Stimulated activated CD8-positive, alpha-beta memory T cell treated with anti-CD3 and anti-CD28 coated beads, Interleukin-15, amount 100 ng/mL, for 24 hours (primary cell): ENCODE measurements at places on chromosomes 3 and 15.

DNA sequence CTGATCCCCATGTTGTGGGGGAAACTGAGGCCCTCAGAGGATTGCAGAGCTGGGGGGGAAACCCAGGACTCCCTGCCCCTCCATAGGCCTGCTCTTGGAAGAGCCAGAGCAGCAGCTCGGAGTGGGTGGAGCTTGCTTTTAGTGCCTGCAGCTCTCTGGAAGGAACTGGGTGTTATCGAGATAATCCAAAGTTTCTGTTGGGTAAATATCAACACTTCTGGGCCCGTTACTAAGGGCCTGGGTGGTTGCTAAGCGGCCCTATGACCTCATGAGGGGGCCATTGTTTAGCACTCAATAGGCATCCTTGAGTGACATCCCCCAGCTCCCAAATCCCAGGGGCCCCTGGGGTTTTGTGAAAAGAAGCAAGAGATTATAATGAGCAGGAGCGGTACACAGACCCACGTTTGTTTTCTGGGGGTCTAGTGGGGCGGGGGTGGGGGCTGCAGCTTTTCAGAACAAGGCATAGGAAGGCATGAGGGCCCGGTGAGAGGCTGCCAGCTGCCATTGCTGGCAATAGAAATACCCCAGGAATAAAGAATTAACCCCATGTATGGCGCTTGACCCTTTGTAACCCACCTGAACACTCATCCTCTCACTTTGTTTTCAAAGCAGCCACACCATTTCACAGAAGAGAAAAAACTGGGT is 48.3 kb upstream of the ATP2B2 start:
- DNase-seq: no peak

GRCh38 chr3:16476636-16477035 is 36.9 kb downstream of the RFTN1 start:
- no peak for DNase-seq

DNA sequence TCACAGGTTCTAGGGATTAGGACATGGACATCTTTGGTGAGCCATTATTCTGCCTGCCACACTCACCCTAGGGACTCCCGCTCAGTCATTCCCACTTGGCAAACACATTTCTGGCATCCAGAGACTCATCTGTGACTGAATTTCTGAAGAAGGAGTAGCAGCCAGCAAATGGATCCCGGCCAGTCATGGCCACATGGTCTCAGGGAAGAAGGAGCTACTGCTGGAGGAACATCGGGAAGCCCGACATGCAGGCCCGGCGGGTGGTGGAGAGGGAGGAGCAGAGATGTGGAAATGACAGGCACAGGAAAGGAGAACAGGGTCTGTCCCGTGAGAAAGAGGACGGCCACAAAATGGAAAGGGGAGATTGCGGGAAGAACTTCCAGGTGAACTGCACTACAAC is 65.4 kb downstream of the SEMA5B start:
- no peak for DNase-seq

GRCh38 chr3:113148284-113148683 is 63.1 kb upstream of the BOC start:
- DNase-seq: no peak

- DNase-seq: no peak
Measured at GRCh38 chr15:37794947-37795346, 139.5 kb upstream of the TMCO5A start.

DNA sequence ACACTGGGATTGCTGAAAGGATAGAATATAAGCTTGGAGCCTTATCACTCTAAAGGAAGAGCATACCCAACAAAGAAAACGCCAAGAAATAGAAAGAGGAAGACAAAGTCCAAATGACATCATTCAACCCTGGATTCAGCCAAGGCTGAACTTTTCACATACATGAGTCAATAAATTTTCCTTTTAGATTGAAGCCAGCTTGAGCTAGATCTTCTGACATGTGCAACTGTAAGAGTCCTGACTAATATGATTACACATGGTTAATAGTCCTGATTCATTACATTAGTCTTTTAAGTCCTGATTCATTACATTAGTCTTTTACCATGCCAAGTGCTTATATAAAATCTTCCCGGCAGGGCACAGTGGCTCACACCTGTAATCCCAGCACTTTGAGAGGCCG is 13.6 kb upstream of the DENND6A start:
- DNase-seq: no peak

DNA sequence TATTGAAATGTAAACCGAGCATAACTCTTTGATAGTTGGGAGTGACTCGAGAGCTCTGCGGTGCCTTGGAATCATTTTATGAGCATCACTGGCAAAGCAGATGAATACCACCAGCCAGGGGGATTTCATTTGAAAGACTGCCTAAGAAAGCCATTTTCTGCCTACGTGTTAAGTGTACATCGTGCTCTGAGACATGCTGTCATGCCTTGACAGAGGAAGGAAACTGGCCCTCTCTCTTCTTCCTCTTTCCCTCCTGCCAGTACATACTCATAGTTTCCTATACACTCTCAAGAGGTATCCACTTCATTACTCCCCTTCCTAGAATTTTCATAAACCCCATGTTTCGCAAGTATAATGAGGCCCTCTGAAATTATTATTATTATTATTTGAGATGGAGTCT is 8.8 kb downstream of the BCL2A1 start:
- DNase-seq: no peak

- no peak for DNase-seq
Measured at GRCh38 chr15:95558131-95558530, 772.4 kb upstream of the NR2F2 start.

DNA sequence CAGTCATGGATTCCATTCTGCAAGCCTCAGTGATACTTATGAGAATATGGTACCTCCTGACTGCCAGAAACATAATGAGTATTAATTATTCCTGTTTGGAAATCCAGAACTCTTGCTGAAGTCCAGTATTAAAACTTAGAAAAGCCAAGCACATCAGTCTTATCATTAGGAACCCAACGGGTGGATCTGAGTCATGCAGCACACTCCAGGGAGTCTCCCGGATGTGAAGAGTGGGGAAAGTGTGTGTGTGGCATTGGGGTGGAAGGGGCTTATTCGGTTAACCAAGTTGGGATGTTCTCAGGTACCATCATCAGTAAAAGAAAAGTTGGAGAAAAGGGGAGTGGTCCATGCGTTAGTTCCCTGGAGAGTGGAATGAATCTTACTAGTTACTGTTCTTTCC is 181.1 kb downstream of the PLCL2 start:
- no peak for DNase-seq

- DNase-seq: no peak
Measured at GRCh38 chr15:47340571-47340920, 376.8 kb upstream of the SEMA6D start.

GRCh38 chr15:78308422-78309032 is 9.1 kb upstream of the SKIC8 start:
- peak; percentile 8 for DNase-seq

GRCh38 chr3:113252553-113252952 is 41.2 kb downstream of the BOC start:
- DNase-seq: no peak

- no peak for DNase-seq
Measured at GRCh38 chr3:155112661-155113389, 32.7 kb downstream of the MME start.

- DNase-seq: no peak
Measured at GRCh38 chr3:195748661-195749060, 27.9 kb downstream of the MUC20 start.

GRCh38 chr3:42247576-42248027 is 18.4 kb downstream of the CCK start:
- no peak for DNase-seq

- no peak for DNase-seq
Measured at GRCh38 chr15:101486696-101487459, 2.6 kb downstream of the PCSK6 start.

DNA sequence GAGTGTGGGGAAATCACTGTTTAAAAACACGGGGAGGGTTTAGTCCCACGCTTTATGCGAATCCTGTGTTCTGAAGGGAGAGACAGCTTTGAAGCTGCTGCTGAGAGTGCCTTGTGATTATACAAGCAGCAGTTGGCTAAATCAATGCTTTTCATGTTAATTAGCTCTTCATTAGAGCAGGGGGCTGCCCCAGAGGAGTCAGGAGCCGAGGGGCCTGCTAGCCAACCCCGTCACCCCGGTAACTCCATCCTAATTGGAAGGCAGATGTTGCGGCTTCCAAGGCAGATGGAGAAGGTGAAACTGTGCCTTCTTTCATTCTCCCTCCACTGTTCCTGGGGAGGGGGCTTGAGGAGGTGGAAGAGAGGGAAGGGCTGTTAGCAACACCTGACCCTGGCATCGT is 92.4 kb upstream of the ANKRD34C start:
- no peak for DNase-seq

DNA sequence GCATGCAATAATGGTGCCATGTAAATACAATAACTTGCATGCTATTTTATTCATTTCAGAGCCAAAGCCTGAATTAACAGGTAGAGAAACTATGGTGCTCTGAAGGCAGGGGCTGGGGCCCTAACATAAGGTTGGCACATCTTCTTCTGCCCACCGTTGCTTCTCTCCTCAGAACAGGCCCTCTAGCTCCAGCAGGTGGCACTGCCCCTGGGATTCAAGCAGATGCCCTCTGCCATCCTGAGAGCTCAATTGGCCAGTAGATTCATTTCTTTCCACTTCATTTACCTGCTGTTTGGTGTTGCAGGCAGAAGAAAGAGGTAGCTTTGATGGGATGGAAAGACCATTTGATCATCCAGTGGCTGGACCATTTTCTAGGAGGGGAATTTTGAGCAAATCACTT is 130.5 kb downstream of the FOXB1 start:
- no peak for DNase-seq

GRCh38 chr15:74197176-74197965 is 5.2 kb downstream of the STRA6 start:
- DNase-seq: no peak

DNA sequence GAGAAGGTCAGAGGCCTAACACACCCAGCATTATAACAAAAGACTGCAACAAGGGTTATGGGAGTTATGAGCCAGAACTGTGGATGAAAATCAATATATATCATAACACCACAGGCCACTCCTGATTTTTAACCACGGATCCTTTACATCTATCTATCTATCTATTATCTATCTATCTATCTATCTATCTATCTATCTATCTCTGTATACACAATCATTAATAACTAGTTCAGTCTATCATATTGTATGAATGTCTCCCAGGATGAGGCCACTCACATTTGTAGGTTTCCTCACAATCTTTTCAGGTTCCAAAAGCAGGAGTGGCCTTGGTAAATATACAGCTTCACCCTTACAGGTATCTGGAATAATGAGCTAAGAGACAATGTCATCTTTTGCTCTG is 94.2 kb downstream of the PDCD6IP start:
- no peak for DNase-seq

DNA sequence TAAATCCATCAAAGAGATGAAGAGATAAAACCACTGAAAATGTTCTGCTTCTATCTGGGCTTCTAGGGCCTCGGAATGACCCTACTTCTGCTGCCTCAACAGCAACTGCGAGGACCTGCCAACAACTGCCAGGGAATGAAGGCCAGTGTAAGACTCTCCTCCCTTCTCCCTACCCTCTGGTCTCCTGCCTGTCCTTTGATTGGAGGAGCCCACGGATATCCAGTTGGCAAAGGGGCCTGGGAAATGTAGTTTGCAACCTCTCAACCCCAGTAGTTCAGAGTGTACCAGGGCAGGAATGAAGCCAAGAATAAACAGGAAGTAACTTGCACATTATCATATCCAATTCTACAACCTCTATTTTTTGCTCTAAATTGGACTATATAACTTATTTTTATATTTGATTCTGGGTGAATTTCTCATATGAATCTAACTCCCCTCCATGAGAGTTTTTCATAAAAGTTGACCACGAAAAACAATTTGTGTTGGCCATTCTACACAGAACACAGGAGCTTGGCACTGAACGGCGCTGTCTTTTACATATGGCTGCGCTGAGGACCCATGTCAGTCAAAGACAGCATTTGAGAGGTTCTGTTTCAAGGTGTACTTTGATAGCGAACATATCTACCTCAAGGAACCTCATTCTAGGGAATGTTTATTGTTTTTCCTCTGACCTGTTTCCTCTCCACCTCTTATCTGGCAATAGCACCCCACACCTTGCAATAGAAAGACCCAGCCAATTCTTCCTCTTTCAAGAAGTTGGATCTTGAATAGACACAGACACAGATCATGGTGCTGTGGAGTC is 91.1 kb upstream of the RNF7 start:
- DNase-seq: no peak

- DNase-seq: no peak
Measured at GRCh38 chr15:78925956-78926743, 18.7 kb downstream of the CTSH start.
